ENCODE measurements at places on chromosomes 12 and 14.

DNA sequence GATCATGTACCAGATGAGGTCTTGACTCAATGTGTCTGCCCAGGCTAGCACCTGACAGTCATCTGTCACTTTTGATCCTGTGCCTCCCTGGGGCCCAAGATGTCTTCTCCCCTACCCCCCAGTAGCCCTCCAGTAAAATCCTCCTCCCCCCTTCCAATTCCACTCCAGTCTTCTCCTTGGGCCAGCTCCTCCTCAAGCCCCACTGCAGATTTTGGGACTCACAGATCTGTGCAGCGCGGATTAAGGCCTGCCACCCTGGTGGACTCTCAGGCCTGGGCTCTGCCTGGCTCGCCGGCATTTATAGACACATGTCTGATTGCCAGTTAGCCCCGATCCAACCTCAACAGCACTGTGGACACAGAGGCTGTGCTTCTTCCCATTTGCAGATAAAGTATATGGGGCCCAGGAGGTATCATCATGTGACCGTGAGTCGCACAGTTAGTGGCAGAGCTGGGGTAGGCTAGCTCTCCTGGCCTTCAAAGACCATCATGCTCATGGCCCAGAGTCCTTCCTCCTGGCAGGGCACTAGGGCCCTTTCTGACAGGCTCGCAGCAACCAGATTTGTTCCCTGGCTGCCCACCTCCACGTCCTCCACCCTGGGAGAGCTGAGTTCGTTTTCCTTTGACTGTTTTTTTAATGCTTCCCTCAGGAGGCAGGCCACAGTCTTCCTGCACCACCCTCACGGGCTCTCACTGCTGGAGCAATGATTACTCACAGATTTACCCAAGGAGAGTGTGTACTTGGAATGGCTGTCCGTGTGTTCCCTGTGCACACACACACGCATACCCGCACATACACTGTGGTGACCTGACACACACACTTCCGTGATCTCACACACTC is 98.3 kb upstream of the DIO3 start:
- DNase-seq: no peak

GRCh38 chr14:52318826-52319645 is 4.9 kb downstream of the PTGER2 start:
- DNase-seq: no peak

DNA sequence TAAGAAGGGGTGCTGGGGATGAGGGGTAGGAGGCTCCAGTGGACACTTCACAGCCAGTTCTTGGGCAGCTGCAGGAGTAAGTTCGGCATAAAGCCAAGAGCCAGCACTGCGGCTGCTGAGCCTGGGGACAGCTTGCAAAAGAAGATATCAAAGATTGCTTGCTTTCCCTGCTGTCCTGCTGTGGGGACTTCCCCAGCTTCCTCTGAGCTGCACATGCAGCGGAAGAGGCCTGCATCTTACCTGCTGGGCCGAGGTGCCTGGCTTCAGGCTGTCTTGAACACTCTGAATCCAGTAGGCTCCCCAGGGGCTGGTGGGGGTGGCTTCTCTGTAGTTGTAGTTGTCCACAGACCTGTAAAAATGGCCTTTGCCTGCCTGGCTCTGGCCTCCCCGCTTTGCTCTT is 1.3 kb downstream of the CHGA start:
- peak; percentile 38 for DNase-seq

DNA sequence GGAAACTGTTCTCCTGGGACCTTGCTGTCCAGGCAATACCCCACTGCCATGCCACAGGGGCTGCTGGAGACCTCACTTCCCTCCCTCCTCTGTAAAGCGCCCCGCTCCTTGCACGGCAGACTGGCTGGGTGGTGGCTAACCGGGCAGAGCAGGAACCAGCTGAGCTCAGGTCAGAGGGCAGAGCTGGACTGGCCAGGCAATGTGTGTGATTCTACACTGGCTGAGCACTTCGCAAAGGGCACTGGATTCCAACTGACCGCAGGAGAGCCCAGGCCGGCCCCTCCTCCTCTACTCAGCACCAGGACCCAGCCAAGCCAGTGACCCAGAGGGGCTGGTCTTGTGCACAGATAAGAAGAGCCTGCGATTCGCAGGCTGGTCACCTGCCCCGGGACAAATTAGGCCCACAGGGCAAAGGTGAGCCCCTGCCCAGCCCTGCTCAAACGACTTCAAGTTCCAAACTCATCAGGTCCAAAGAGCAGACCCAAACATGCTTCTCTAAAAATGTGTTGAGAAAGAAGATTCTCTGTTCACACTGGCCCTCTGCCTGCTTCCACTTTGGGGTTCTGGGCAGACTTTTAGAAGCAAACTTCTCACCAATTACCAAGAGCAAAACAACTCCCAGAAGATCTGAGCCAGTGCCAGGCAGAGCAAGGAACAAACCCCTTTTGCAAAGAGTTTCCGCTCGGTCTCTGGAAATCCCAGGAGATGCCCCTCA is 54.9 kb upstream of the DIO3 start:
- DNase-seq: no peak

All from NCI-H1092 treated with DMSO at 0.1 percent for 48 hours (cell line).